ENCODE measurements at places on chromosomes 5 and 9. TPM values are rescaled to one million over a fixed set of nuclear protein-coding genes. Genes with fewer than 3 reads are reported as not detected.

The MYORG gene
- 0.72 TPM for total RNA-seq

The KCTD16 gene
- 0.20 TPM for total RNA-seq

The C9orf153 gene
- total RNA-seq, result 0.90 TPM

The PPP2CA gene
- 150 TPM for total RNA-seq

The PCDHGB4 gene
- total RNA-seq, result 0.29 TPM

The SLC6A7 gene
- not detected for total RNA-seq

The FYB1 gene
- total RNA-seq, result 428 TPM

The SPAAR gene
- not detected for total RNA-seq

The TJP2 gene
- 6.5 TPM for total RNA-seq

The KIAA0825 gene
- total RNA-seq, result 4.0 TPM

The SMIM15 gene
- 34.4 TPM for total RNA-seq

The AGXT2 gene
- not detected for total RNA-seq

The CDKN2B gene
- 2.4 TPM for total RNA-seq

The RNF180 gene
- total RNA-seq, result not detected

The KIF12 gene
- not detected for total RNA-seq

DNA sequence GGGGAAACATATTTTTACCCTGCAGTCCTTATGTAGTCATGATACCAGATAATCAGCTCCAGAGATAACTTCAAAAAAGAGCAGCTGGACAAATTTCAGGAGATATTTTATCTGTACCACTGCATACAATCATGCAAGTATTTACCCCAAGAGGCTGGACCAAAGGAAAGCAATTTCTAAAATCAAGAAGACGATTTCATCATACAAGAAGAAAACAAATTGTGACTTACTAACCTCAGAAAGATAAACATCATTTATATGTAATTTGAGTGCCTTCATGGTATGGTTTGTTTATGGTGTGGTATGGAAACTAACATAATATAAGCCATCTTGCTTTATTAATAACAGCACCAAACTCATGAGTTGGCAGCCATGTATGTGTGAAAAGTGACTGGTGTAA, 603.6 kb downstream of the PSAT1 start:
- no peak for DNase-seq

- DNase-seq, result no peak
Measured at GRCh38 chr9:100492952-100493351, 20.0 kb downstream of the TMEFF1 start.

GRCh38 chr5:15695215-15695731, 195.3 kb downstream of the FBXL7 start:
- no peak for DNase-seq

- DNase-seq, result no peak
Measured at GRCh38 chr9:126673689-126674364, 60.1 kb downstream of the LMX1B start.

GRCh38 chr5:113806250-113806649, 292.8 kb downstream of the YTHDC2 start:
- DNase-seq, result no peak

DNA sequence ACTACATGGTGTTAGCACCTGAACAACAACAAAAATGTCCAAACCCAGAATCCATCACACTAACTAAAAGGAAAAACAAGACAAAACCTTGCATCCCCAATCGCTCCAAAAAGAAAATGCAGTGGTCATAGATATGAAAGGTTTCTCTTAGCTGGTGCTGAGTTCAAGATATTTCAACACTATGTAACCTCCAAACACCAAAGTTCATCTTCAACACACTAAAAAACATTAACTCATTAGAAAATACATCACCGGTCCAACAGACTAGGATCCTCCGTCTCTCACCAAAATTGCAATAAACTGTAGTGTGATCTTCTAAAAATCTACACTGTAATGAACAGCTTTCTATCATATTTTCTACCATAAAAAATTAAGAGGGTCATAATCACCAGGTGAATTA, 60.8 kb downstream of the ECPAS start:
- no peak for DNase-seq

- no peak for DNase-seq
Measured at GRCh38 chr5:173751266-173751600, 134.8 kb upstream of the BOD1 start.

DNA sequence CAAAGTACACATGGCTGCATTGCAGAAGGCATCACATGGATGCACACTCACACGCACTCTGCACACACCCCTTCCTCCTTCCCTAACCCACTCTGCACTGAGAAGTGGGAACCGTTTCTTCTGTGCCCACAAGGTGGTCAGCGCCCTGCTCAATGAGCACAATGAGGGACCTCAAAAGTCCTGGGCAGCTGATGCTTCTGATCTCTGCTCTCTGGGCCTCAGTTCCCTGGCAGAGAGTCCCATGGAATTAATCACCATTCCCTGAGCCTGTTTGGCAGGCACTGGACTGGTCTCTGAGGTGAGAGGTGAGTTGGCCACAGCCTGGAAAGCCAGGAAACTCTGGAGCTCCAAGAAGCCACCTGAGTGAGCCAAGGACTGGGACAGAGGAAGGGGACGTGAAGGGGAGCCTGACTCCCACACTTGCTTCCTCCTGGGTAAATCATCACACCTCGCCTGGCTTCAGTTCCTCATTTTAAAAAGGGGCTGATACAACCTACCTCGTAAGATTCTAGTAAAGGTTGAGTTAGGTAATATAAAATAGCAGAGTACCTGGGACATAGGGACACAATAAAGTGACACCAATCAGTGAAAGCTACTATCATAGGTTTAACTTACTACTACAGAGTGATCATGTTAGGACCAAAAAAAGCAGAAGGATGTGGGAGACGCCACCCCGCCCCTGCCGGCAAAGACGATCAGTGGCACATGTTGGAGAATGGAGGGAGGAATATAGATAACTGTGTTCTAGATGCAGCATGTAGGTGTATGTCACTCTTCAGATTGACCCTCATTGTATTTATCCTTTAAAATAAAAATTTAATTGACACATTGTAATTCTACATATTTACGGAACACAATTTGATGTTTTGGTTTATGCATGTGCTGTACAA, 21.1 kb upstream of the IGFBPL1 start:
- DNase-seq, result no peak

- DNase-seq, result no peak
Measured at GRCh38 chr5:120258123-120258522, 206.0 kb upstream of the PRR16 start.

DNA sequence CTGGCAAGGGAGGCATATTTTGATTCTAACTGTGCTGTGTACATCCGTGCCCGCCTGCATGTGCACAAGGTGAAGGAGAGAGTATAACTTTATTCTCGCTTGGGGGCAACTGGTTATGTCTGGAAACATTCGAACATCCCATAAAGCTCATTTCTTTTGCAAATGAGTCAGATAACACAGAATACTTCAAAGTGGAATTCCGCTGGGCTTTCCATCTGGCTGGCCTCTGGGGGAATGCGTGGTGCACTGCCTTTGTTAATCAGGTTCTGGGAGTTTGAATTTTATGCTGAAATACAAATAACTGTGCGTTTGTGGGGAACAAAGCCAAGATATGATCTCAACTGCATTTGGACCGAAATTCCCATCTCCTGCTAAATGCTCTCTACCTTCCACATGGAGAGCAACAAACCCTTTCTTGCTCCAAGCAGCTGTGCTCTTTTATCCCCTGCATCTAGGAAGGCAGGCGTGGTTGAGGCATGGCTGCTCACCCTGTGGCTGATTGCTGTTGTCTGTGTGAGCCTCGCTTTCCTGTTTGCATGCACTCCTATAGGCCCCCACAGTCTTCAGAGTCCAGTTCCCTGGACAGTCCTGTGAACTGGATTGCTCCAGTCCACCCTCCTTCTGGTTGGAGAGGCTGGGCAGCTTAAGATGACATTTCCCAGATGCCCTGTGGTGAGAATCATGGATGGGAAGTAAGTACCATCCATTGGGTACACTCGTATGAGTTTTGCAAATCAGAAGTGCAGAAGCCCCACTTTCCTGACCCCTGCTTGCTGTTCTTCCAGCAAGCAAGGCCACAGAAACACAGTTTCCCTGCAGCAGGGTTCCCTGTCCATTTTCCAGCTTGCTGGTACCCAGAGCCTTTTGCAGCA, 82.9 kb upstream of the ALDH1B1 start:
- no peak for DNase-seq

DNA sequence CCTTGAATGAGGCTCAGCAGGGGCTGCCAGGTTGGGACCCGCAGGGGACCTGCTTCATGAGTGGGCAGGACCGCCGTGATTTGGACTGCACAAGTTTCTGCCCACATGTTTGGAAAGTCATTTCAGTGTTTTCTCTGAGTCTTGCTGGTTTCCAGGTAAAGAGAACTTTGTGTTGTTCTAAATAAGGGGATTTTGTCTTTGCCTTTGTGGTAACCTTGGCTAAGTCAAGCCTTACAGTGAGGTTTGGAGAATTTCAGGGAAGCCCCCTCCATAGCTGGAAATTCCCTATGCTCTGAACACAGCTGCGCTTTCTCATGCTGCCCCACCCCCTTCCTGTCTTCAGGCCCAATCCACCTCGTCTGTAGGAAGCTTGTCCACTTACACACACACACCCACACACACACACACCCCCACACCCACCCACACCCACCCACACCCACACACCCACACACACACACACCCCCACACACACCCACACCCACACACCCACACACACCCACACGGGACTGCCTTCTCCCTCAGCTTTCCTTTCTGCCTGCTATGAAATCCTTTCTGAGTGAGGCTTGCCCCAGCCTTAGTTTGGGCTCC, 270.1 kb downstream of the HSPA4 start:
- peak; percentile 7 for DNase-seq

GRCh38 chr9:19154135-19154612, 26.9 kb upstream of the PLIN2 start:
- DNase-seq, result no peak

DNA sequence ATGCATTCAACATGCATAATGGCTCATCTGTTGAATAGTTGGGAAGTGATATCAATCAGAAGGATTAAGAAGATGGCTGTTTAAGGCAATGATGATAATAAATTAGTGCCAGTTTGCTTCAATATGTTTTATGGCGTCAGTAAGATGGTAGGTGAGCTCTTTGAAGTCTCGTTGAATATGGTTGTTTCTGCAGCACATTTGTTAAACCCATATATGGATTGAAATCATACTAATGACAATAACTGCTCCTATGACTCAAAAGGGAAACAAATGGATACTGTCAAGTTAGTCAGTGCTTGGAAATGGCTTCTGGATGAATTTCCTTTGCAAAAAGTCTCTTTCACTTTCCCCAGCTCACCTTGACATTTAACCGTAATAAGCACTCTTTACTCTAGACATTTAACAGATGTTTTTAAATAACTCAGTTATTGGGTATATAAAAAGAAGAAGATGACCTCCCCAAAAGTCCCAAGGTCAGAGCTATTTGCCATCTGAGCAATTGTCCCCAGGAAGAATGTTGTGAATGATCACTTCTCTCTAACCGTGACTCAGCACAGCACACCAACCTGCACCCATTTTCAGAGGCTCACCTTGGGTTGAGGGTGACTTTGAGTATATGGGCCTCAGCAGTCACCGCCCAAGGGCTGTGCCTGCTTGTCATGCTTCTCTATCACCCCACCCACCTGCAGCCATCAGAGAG, 133.4 kb downstream of the GRIA1 start:
- no peak for DNase-seq

- no peak for DNase-seq
Measured at GRCh38 chr5:128854931-128855330, 110.4 kb upstream of the SLC27A6 start.

DNA sequence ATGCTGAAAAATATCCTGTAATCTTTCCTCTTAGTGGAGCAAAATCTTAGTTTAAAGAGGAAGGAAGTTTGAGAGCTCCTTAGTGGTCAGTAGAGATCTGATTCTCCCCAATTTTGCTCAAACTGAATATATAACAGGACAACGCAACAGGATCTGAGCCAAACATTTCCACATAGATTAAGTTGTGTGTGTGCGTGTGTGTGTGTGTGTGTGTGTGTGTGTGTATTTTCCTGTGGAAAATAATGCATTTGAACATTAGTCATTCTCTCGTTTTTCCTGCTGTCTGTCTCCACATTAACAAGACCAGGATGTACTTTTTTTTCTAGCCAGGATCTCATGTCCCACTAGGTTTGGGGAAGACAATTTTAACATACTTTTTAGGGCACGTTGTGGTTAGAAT, 312.1 kb upstream of the CDH18 start:
- DNase-seq, result no peak

GRCh38 chr5:102753889-102754766, 977 bp upstream of the PAM start:
- DNase-seq, result no peak

- no peak for DNase-seq
Measured at GRCh38 chr5:128126241-128126640, 42.7 kb downstream of the SLC12A2 start.

DNA sequence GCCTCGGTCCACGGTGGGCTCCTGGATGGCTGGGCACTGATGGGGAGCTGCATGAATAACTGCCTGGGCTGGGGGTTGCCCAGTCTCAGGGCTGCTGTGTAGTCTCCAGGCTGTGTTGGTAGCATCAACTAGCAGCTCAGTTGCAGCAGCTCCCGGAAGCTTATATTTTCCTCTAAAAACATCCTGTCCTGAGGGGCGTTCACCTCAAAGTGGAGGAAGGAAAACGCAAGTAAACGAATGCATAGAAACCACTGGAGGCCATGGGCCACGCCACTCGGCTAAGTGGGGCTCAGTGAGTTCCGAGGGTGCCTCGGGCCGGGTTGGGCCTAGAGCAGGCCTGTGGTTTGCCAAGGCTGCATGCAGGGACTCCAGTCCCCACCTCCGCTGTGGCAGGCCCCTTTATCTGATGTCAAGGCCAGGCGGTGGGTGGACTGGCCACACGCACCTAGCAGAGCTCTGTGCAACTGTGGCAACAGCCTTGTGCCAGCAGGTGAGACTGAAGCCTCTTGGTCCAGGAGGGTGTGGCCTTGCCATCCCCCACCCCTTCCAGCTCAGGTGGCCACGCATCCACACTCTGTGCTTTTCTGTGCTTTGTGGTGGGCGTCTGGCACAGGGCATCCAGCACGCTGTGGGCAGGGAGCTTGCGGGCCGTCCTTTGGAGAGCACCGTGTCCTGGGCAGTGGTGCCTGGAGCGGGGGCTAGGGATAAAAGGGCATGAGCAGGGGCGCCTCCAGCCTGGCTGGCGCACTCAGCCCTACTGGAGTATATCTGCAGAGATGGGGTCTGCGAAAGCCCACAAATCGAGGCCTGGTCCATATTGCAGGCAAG, 15.1 kb downstream of the TCF7 start:
- DNase-seq, result no peak

DNA sequence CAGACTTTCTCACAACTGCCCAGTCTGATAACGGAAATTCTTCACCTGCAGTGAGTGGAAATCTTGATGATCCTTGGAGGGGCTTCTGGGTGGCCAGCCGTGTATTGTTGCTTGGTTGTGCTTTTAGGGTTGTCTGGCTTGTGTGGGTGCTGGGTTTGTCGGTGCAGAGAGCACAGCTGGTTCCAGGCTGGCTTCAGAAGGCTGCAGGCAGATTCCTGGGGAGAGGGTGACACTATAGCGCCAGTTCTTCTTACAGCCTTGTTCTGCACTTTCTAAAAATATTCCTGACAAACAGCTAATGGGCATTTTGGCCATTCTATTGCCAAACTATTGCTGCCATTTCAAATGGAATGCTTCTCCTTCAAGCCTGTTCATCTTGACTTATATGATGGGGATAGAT, 99.3 kb downstream of the PDZD2 start:
- no peak for DNase-seq

DNA sequence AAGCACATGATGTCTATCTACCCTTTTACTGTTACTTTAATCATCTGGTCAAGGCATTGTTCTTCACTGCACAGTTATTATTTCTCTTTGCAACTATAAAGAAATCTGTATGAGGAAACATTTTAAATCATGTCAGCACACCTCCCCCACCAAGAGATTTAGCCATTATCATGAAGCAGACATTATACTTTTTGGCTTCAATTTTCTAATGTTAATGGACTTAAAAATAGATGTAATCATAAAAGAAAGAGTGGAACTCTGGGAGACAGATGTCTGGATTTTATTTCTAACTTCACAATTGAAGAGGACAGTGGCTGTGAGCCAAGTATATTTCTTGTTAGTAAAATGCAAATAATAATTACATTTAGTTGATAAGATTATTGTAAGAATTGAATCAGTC, 932.4 kb downstream of the TAF11L14 start:
- no peak for DNase-seq
